ENCODE measurements at places on chromosomes 1 and 21.

DNA sequence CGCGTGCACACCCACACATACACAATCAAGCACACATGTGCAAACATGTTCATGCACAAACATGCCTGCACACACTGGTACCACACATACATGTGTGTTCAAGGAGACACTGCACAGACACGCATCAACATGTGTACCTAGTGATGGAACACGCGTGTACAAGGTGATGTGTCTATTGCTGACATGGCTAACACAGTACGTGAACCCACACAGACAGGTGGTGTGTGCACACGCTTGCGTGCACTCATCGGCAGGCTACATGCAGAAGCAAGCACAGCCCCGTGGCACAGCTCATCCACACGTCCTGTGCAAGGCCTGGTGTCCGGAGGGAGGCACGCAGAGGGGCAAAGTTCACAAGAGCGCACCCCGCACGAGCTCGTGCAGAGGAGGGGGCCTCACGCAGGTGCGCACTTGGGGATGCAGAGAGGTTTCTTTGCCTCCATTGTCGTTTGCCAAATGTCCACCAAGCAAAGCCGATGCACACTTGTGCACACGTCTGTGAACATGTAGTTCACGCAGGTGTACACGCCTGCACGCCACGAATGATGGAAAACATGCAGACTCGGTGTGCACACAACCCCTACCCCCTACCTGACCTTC, 969 bp downstream of the ACAP3 start:
- DNase-seq: no peak

- no peak for DNase-seq
These were observed 71.0 kb downstream of the TOMM20 start for GRCh38 chr1:235057385-235058306.

DNA sequence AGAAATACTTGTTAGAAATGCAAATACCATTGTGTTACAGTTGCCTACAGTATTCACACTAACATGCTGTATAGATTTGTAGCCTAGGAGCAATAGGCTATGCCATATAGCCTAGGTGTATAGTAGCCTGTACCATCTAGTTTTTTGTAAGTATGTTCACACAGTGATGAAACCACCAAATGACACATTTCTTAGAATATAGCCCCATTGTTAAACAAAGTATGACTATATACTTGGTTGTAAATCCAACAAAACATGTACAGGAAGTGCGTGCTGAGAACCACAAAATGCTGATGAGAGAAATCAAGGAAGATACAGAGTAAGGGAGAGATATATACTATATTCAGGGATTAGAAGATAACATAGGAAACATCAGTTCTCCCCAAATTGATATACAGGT, 92.2 kb downstream of the POU2F1 start:
- DNase-seq: no peak

DNA sequence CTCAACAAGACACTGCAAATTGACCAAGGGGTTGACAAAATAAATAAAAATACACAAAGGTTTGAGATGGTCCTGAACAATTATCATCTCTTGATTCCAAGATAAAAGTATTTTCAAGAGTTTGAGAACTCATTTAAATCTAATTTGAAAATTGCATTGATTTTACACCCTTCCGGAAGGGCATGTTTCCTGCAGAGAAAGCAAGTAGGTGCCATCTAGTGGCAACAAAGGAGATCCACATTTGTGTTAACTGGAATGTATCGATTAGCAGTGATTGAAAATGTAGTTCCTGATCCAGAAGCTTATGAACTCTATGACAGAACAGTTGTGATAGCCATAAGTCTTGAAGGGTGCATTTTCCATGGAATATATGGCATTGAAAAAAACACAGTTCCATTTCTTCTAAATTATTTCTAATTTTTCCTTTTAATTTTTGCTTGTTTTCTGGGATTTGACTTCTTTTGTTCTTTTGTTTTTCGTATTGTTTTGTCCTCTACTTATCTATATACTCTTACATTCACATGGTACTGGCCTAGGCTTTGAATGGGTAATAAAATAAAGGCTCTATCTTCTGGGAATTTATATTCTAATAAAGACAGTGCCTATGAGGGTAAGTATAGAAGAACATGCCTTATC, 143.7 kb downstream of the DNM3 start:
- no peak for DNase-seq

DNA sequence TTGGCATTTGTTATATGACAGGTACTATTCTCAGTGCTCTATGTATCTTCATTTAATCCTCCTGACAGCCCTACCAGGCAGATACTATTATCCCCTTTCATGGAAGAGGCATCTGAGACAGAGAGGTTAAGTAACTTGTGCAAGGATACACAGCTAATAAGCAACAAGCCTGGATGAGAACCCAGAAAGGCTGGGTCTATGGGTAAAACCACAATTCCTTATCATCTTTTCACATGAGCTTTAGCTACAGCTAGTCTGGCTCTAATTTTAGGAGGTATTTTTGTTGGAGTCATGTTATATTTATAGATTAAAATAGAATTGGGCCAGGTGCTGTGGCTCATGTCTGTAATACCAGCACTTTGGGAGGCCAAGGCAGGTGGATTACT, 27.7 kb downstream of the DNTTIP2 start:
- DNase-seq: no peak

DNA sequence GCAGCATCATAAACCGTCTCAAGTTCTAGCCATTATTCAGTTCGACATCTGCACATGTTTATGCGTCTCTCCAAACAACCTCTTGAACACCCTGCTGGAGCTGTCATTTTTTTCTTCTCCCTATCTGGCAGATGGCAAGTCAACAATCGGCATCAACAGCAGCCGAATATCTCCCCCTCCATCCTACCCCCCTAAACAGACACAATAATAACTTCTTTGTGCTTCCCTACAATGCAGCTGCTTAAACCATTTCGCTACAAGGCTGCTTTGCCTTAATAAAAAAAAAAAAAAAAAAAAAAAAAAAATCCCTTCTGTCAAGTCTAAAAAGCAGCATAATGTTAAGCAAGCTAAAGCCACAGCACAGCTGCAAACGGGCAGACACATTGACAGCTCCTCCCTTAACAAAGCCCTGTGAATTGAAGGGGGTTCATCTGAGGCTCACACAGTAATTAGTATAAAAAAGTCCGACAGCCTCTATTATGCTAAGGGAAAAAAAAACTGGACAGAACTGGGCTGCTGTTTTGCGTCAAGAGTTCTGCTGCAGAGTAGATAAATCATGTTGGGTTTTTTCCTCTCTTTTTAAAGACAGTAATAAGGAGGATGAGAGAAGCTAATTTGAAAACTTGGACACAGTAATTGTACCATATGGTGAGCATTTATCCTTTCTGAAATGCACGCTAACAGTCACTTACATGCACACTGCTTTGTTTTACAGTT, 136.4 kb downstream of the AKT3 start:
- no peak for DNase-seq

DNA sequence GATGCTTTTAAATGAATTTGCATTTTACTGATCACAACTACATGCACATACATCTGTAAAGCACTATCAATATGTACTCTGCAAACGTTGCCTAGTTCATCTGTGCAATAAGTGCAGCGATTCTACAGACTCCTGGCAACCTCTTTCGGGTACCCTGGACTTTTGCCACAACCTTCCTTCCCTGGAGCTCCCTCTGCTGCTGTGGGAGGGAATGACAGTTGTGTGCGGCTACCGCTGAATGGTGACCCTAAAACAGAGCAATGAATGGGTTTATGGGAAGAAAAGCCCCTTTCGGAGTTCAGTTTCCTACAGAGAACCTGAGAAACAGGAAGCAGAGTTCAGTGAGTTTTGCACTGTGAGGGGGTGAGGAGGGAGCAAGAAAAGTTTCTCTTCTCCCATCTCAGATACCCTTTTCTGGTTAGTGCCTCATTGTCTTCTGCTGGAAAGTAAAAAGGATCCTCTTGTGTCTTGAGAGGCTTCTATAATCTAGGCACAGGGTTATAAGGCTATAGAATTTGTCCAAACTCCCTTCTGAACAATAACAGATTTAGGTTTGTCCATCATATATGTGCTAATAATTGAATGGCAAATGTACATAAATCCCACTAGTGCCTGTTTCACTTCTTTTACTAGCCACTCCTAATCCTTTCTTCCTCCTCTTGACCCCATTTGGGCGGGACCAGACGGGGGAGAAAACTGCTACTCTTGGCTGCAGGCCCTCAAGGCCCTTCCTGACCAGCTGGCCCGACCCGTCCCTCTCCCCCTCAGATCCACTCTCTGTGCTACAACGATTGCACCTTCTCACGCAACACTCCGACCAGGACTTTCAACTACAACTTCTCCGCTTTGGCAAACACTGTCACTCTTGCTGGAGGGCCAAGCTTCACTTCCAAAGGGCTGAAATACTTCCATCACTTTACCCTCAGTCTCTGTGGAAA, 19.8 kb upstream of the SARS1 start:
- no peak for DNase-seq

GRCh38 chr1:6360117-6360496, 33.5 kb downstream of the ACOT7 start:
- no peak for DNase-seq

GRCh38 chr1:109115685-109116084, 1.8 kb downstream of the ELAPOR1 start:
- no peak for DNase-seq

DNA sequence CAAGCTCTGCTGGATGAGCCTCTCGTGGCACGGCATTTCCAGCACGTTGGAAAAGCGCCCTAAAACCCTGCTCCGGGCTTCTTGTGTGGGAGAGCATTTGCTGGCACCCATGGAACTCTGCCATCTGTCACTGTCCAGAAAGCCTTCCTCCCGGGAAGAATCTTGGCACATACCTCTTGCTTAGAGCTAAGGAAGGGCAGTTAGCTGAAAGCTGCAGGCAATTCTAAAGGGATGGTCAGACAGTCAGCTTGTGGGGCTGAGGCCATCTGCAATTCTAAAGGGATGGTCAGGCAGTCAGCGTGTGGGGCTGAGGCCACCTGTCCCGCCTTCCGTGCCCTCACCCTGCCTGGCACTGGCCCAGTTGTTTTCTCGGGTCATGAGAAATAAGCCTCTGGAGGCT, 139.0 kb upstream of the TMEM51 start:
- no peak for DNase-seq

- no peak for DNase-seq
These were observed 23.4 kb downstream of the COA7 start for GRCh38 chr1:52674497-52675384.

GRCh38 chr1:248618878-248619277, 16.0 kb downstream of the OR2T11 start:
- no peak for DNase-seq

DNA sequence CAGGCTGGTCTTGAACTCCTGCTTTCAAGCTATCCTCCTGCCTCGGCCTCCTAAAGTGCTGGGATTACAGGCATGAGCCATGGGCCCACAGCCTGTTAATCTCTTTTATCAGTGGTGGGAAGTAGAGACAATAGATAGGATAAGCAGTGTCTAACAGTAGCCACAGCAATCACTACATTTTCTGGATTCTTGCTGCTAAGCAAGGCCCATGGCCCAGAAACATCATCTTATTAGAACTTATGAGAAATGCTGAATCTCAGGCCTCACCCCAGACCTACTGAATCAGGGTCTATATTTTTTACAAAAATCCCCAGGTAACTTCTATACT, 29.7 kb downstream of the IGFN1 start:
- no peak for DNase-seq

DNA sequence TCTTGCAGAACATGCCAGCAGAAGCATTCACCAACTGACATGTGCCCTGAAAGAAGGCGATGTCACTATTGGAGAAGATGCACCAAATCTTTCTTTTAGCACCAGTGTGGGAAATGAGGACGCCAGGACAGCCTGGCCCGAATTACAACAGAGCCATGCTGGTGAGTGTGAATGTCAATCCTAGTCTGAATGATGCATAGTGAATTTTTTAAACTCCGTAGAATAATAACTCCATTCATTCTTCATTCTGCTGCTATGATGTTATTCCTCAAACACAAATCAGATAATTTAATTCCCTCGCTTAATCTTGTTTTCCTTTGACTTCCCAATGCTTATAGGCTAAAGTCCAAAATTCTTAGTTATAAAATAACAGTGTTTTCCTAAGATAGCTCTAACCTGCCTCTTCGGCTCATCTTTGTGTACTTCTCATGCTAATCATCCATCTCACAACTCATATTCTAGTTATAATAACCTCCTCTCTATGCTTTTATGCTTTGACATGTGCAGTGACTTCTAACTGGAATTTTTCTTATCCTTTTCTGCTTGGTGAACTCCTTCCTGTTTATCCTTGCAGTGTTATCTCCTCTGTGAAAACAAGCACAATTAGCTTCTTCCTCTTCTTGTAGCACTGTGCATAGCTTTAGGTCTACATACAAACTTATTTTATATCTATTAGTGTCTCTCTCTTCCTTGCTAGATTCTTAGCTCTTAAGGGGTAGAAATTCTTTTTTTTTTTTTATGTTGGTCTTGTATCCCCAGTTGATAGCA, 14.4 kb downstream of the SDCCAG8 start:
- DNase-seq: no peak

DNA sequence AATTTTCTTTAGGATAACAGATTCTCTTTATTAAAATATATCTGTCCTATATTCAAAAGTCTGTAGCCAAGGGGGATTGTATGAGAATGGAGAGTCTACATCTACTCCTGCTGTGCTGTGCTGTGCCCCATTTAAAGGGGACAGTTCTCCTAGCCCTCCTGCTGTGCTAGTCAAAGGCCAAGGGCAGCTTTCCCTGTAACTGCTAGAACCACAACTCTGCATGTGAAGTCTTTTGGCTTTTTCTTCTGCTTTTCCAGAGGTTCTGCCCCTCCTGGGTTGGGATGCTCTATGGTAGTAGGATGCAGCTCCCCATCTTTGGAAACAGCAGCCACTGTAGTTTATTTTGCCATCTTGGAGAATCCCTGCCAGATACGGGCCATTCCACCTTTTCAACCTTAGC, 197.5 kb upstream of the JUN start:
- DNase-seq: no peak

GRCh38 chr1:34697818-34698217, 57.0 kb upstream of the GJB5 start:
- DNase-seq: no peak

DNA sequence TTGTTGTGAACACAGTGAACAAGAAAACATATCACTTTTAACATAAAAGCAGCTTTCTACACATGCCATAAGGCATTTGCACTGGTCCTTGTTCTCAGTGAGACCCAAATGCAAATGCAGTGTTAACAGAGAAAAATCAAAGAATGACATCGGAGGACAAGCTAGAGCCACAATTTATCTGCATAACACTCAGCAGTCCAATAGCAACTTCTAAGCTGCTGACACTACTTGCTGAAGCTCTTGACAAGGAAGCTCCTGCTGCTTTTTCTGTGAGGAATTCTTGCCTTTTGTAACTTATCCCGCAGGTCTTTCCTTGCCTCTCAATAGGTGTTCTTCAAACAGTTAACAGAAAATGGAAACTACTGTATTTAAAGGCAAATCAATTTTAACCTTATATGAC, 34.7 kb downstream of the USH2A start:
- DNase-seq: no peak

- peak; percentile 45 for DNase-seq
These were observed 1.5 kb downstream of the RPS6KA1 start for GRCh38 chr1:26530895-26531598.

- DNase-seq: no peak
These were observed 17.5 kb downstream of the CFAP45 start for GRCh38 chr1:159882527-159882862.

- DNase-seq: no peak
These were observed 5.8 kb upstream of the FNBP1L start for GRCh38 chr1:93442008-93442666.

GRCh38 chr1:180623579-180624347, 8.1 kb upstream of the XPR1 start:
- no peak for DNase-seq
